ENCODE measurements at places on chromosomes 16 and 17.

GRCh38 chr16:1152651-1153259 is at the start of gene CACNA1H:
TSS of gene CACNA1H (plus strand) at chr16:1153106. CDS start at chr16:1153738, 632 bp downstream.
- no peak for DNase-seq

DNA sequence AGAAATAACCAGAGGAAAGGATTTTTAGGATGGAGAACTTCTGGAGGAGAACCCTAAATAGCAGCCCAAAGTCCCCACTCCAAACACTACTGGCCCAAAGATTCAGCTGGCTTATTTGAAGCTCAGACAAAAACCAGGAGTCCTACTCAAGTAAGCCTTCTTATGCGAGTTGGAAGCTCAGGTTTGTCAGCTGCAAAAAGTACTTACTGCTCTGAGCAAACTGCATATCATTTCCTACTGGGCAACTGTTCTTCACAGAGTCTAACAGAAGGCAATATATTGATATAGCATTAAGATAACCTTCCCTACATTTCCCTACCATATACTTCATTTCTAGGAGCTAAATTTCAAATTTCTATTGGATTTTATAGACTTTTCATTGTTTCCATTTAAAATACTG is 76.1 kb upstream of the CORO6 start:
- no peak for DNase-seq

GRCh38 chr17:58231641-58232040 is 6.7 kb upstream of the LPO start:
- no peak for DNase-seq

- no peak for DNase-seq
These were observed 58.3 kb downstream of the SREBF1 start for GRCh38 chr17:17778308-17779014.

GRCh38 chr17:80625627-80626026 is 81.0 kb downstream of the RPTOR start:
- DNase-seq = no peak

GRCh38 chr17:55354941-55355340 is 66.7 kb downstream of the MMD start:
- no peak for DNase-seq

DNA sequence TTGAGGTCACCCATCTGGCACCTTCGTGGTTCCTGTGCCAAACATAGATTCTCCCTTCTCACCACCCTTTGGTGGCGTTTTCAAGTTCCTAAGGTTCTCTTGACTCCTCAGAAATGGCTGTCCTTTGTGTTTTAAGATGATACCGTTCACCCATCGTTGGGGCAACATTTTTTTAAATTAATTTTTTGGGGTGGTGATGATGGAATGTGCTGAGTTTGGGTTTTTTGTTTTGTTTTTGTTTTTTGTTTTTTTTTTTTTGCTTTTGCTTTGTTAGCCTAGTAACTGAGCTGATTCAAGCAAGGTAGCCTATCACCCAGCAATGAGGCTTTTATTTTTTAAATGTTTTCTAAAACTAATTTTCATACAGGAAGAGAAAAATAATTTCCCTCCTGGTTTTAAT is 2.6 kb downstream of the CHST4 start:
- DNase-seq = no peak
